Stimulated activated CD8-positive, alpha-beta memory T cell treated with anti-CD3 and anti-CD28 coated beads, Interleukin-2, amount 100 ng/mL, for 48 hours (primary cell): ENCODE measurements at places on chromosomes 12 and 14.
A peak's percentile ranks its signal among the peaks of the same experiment; 100 is the strongest.

GRCh38 chr14:104856157-104856868 is 8.8 kb upstream of the CEP170B start:
- no peak for DNase-seq

GRCh38 chr14:101191721-101192660 is 288.5 kb upstream of the RTL1 start:
- DNase-seq = no peak

DNA sequence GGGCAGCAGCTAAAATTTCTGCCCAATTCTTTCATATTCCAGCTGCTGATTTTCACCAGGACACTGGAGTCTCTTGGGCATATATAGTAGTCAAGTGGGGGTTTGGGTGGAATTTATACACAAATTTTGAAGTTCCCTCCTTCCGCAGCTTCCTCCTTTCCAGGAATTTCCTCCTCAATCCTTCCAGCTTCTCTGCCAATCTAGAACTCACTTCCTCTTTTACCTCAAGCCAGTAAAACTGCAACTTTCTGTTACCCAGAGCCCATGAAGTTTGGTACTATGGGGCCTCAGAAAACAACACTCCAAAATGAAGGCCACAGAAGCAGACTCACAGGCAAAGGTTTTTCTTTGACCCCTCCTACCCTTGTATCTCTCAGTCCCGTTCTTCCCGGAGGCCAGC is 51.7 kb upstream of the G2E3 start:
- DNase-seq = no peak

GRCh38 chr12:67220065-67220464 is 49.1 kb upstream of the CAND1 start:
- DNase-seq = no peak

DNA sequence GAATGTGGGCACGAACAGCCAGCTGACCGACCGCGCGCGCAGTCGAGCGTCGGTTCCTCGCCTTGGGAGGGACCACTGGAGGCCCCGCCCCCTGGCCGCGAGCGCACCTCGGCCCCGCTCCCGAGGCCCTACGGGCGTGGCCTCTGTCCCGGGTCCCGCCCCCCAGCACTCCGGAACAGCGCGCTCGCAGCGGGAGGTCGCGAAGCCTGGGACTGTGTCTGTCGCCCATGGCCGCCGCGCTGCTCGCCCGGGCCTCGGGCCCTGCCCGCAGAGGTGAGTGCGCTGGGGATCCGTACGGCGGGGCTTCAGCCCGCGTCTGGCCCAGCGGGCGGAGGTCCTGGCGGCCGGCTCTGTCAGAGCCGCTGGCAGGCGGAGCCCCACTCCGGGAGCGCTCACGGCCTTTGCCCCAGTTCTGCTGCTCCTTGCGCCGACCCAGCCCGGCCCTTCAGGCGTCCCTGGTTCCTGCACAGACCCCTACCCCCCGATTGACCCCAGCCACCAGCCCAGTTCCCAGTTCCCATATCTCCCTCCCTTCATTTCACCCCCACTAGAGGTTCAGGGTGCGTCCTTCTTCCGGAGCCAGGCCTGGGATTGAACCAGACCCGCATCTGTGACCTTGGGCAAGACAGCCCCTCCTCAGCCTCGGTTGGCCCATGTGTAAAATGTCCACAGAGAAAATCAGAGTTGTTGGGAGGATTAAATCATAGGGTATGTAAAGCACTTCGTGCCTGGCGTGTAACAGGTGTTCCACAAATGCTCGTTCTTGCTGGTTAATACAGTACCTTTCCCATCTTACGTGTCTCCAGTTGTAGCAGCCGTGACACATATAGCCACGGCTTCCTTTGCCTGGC is at the start of gene ACADS:
TSS of gene ACADS (plus strand) at position 168 of the 851 bp plus-strand sequence. CDS start at position 228, 60 bp downstream.
- peak; percentile 91 for DNase-seq

- no peak for DNase-seq
Measured at GRCh38 chr14:96409701-96410100, 17.8 kb downstream of the AK7 start.

GRCh38 chr14:77554207-77554606 is 55.6 kb upstream of the ISM2 start:
- DNase-seq = no peak

GRCh38 chr12:96327889-96328288 is 72.3 kb downstream of the CDK17 start:
- no peak for DNase-seq

DNA sequence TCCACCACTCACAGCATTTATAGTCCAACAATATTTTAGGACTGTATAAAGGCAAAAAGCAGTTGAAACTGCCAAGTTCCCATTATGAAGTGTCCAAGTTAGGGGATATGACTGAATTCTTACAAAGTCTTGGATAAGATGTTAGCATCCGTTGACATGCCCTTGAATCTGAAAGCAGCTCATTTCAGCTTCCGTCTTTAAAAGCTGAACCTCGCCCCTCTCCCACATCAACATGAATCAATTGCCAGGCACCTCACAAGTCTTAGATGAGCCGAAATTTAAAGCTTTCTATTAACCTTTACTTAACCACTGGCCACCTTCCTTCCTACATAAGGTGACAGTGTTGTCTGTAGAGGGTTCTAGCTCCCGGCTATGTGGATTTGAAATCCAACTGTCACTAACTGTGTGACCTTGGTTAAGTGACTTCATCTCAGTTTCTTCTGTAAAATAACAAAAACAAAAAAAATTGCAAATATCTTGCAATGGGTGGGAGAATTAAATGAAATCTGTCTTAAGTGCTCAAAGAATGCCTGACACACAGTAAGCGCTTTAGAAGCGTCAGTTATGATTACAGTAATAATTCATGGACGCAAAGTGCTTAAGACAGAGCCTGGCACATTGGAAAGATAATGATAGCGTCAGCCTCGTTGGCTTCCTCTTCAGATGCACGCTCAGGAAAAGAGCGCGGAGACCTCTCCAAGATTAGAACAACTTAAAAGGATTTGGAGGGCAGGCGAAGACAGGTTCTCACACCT is 1.2 kb downstream of the PPP1CC start:
- DNase-seq = no peak

DNA sequence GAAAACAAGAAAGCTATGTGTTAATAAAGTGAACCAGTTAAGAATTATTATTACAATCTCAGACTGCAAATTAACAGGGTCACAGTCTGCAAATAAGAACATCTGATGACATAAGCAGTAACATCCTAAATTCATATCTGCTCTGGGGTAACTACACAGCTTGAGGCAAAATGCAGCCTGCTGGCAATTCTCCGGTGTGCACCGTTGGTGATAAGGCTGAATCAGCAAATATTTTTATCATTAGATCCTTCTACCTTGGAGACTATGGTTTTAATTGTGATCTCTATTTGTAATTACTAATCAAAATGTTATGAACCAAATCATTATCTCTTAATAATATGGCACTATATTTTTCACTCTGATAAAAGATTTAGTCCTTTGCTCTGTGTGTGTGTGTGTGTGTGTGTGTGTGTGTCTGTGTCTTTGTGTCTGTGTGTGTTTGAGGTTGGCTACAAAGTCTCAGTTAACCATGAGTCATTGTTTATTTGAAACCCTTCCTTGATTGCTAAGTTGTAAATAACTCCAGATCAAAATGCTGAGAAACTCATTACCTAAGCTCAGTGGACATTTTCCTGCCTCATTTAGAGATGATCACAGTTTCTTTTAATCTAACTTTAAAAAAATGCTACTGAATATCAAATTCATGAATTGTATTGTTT is 442.6 kb downstream of the GXYLT1 start:
- DNase-seq = no peak

GRCh38 chr14:75491376-75491978 is 30.8 kb upstream of the BATF start:
- DNase-seq = no peak

DNA sequence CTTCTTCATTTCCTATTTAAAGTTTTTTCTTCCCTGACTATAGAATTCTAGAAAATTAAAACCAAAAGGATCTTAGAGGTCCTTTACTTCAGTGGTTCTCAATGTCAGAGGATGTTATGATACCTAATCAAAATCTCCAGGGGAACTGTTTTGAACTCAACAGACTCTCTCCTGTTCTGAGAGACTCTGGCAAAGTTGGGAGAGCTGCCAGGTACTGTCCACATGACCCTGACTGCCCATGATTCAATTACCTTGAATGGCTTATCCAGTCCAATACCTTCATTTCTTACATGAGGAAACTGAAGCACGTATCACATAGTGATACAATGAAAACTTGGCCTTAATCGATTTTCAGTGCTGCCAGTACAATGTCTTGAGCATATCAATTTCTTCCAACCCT is 16.6 kb downstream of the ALKBH1 start:
- no peak for DNase-seq

DNA sequence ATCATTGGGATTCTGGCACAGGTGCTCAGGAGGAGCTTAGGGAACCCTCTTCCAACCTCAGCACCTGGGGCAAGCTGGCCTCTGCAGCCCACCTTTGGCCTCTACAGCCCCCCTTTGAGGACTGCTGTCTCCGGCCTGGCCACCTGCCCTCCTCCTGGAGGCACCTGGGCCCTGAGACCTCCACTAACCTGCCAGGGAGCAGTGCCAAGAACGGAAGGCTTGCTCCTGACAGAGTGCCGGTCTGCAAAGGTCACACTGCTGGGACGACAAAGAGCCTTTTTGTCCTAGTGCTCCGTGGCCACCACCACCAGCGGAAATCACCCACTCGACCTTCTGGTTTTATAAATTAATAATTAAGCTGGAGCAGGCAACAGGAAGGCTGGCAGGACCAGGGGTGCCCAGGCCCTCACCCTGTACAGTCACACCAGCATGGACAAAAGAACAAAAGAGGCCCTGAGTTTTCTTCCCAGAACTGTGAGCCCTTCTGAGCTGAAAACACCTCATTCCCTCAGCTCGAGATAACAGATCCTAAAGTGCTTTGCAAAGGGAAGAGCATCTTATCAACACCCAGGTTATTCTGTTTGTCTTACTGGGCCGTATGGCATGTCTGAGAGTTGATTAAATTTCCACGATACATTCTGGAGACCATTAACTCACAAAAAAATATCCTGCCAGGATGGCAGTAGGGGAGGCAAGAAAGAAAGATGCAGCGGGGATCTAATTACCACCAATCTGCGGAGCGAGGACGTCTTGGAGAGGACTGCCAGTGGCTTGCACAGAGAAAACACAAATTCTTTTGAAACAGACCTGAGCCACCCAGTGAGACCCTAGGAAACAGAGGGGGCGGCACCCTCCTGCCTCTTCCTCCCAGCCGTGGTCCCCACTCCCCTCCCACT is 8.2 kb downstream of the TESC start:
- DNase-seq = no peak

- DNase-seq = no peak
Measured at GRCh38 chr12:120432772-120433525, 5.0 kb upstream of the COX6A1 start.

GRCh38 chr12:54046809-54047159 is 6.9 kb upstream of the HOXC4 start:
- no peak for DNase-seq

GRCh38 chr12:111453071-111453989 is 47.6 kb downstream of the SH2B3 start:
- DNase-seq = no peak

DNA sequence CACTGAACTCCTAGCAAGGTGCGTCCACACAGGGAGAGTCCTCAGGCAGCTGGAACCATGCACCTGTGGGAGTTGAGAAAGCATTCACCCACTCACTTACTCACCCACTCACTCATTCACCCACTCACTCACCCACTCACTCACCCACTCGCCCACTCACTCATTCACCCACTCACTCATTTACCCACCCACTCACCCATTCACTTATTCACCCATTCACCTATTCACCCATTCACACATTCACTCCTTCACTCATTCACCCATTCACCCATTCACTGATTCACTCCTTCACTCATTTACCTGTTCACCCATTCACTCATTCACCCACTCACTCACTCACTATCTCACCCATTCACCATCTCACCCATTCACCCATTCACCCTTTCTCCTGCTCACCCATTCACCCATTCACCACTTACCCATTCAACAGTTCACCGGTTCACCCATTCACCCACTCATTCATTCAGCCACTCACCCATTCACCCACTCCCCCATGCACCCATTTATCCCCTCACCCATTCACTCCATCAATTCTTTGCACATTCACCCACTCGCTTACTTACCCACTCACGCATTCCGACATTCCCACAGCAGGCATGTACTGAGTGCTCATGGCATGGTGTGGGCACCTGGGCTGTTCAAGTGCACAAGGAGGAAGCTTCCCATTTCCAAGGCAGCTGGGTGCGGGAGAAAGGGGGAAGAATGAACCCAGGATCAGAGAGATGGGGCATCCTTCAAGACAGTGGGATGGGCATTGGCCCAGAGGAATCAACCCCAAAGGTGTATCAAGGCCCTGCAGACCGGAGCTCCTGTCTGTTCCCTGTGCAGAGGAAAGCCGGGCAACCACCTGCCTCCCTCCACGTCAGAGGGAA is 135.2 kb upstream of the C14orf180 start:
- DNase-seq = no peak

DNA sequence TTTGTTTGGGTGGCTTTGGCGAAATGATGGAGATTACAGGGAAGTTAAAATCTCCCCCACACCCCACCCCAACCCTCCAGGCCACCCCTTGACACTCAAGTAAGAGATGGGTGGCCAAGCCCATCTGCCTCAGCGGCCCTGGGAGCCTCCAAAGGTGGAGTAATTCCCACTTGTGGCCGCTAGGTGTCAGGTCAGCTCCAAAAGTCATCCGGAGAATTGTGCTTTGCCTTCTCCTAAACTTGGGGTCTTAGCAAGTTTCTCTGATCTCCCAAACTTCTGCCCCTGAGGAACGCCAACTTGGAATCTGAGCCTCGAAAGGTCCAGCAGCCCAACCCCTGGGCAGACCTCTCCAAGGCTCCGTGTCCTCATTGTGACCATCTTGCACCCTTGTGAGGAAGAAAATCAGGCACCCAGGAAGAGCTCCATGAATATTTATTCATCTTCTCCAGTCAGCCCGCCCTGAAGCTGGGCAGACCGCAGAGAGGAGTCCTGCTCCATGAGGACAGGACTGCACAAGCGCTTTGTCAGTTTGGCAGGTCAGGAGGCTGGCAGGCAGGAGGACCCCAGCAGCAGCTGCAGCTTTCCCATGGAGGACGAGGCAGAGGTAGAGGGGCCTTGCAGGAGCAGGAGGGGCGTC is 46.7 kb downstream of the LRRC74A start:
- peak; percentile 43 for DNase-seq

GRCh38 chr12:25797949-25798348 is 160.5 kb upstream of the RASSF8 start:
- no peak for DNase-seq

GRCh38 chr12:43835264-43835655 is 621 bp upstream of the TMEM117 start:
- no peak for DNase-seq

DNA sequence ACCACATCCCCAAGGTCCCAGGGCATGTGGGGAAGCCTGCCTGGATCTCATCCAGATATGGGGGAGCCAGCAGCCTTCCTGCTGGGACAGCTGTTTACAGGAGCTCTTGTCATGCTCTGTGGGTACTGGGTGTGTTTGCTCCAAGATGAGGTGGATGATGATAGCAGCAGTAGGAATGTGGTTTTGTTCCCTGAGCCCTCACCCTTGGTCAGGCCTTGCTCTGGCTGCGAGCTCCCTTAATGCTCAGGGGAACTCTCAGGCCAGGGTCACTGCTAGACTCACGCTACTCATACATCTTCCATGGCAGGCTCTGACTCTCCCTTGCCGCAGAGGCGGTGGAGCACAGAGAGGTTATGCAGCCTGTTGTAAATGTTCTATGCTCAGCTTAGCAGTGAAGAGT is 990.3 kb downstream of the AACS start:
- DNase-seq = no peak

GRCh38 chr14:76968621-76969063 is 59.9 kb downstream of the IRF2BPL start:
- DNase-seq = no peak
